ENCODE measurements at places on chromosomes 1 and 21.
A peak's percentile ranks its signal among the peaks of the same experiment; 100 is the strongest.

DNA sequence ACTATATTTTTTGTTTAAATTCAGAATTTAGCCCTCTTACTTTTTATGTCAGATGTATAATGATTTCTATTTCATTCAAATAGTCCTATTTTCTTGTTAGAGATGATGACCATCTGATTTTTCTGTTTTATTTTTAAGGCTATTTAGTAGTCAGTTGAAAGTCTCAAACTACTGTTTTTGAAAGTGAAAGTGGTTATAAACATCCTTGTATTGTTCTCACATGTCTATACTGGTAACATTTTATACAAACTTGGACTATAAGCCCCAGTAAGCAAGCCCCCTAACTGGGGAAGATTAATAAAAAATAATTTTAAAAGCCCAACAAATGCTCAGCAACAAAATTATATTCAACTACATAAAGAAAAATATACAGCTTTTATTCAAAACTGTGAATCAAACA is 271.3 kb upstream of the RGS18 start:
- no peak for DNase-seq

DNA sequence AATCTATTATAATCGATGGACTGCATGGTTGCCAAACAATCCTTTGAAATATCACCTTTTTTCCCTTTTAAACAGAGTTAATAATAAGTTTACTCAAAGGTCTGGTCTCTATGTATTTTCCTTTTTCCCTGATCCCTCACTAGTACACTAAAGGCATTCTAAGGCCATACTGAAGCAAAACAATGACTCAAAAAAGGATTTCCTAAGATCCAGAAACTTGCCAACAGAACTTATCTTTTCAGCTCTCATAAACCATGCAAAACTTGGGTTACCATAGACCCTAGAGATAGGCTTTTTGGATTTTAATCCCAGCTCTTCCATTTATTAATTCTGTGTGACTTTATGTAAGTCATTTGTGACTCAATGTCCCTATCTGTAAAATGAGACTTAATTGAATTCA is 77.1 kb downstream of the IFI44 start:
- no peak for DNase-seq

GRCh38 chr1:37561133-37562132 is 4.7 kb downstream of the DNALI1 start:
- peak; percentile 26 for DNase-seq

DNA sequence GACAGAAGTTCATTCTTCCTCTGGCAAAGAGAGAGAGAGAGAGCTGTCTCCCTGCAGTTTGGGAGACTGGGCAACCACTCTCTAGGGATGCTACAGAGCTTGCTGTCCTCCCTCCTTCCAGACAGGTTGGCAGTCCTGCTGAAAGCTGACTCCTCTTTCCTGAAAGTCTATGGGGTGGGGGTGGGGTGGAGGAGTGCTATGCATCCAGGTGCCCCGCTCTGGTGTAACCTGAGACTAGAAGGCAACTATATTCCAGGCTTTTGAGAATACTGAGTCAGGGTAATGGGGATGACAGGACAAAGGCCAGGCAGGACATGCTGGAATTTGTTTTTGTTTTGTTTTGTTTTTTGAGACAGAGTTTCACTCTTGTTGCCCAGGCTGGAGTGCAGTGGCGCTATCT is 55.4 kb downstream of the OPTC start:
- DNase-seq = no peak

- DNase-seq = no peak
These were observed 134.0 kb downstream of the LRIG2 start for GRCh38 chr1:113207019-113207418.

- no peak for DNase-seq
These were observed 128.8 kb upstream of the RAVER2 start for GRCh38 chr1:64616039-64616438.

DNA sequence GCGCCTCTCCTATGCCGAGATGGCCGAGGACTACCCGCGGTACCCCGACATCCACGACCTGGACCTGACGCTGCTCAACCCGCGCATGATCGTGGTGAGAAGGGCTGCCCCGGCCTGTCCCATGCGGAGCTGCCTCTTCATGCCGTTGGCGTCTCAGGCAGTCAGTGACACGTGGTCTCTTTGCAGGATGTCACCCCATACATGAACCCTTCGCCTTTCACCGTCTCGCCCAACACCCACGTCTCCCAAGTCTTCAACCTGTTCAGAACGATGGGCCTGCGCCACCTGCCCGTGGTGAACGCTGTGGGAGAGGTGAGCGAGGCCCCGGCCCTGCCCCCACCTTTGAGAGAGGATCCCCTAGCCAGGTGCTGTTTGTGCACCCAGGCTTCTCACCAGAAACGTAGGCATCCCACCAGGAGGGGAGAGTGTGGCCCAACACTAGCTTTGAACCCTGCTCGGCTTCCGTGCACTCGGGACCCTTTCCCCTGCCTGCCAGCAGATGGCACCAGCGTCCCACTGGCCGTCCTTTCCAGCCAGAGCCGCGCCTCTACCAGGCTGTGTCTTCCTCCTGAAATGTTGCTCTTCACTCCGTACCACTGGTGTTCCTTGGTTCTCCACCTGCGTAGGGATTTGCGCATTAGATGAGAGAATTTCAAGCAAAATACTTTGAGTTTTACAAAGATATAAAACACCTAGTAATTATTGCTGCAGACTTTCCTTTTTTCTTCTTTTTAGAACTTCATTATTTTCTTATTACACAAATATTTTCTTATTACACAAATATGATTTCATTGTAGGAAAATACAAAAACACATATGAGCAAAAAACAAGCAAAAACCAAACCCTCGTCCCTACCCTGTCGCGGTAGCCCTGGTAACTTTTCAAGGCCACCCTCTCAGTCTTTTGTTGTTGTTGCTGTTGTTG is 9.0 kb downstream of the NPPA start:
- peak; percentile 73 for DNase-seq

GRCh38 chr1:67704351-67704750 is 19.4 kb downstream of the GADD45A start:
- DNase-seq = no peak

DNA sequence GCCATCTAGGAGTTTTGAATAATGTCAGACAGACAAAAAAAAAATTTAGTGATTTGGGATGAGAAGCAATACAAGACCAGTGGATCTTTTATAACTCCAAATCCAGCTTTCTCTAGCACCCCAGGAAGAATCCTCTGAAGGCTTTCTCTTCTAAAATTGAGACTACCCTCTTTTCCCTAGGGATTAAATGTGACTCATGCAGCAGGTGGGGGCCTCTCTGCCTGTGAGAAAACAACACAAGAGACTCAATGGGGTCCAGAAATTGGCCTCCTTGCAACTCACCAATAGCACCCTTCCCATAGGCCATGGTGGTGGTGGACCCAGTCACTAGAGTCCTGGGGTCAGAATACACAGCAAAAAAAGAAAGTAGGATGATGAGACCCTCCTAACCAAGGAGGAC is 120.3 kb upstream of the ATP1A1 start:
- no peak for DNase-seq

GRCh38 chr1:168466714-168467131 is 77.1 kb downstream of the XCL2 start:
- no peak for DNase-seq

DNA sequence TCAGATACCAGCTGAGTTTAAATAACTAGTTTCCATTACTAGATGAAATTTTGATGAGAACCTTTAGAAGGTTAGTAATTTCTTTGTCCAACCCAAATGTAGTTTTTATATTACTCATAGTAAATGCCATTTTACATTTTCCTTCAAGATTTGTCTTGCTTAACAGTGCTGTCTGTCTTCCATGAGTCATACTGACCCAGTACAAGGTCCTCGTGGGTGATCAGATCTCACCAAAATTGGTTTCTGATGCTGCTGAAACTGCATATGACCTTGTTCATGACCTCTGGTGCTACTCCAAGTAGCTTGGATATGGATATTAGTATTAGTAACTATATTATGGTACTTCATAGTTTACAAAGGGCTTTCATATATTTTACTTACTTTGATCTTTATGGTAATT is 207.1 kb downstream of the RYR2 start:
- DNase-seq = no peak

GRCh38 chr1:159974350-159974965 is 20.4 kb upstream of the SLAMF9 start:
- no peak for DNase-seq

DNA sequence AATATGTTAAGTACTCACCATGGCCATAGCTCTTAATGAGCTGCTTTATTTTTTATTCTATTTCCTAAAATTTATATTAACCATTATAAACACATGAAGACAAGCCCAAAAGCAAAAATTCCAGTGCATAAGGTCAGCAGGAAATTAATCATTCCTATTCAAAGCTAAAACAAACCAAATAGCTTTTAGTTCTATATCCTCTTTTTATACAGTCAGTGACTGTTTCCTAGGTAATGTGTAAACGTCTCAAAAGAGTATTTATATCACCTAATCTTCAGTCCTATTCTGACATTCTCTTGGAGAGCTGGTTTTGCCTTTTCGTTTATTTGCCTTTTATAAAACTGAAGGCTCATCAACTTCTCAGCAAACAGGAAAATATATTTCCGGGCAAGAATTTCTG is 4.2 kb downstream of the GOLPH3L start:
- DNase-seq = no peak

DNA sequence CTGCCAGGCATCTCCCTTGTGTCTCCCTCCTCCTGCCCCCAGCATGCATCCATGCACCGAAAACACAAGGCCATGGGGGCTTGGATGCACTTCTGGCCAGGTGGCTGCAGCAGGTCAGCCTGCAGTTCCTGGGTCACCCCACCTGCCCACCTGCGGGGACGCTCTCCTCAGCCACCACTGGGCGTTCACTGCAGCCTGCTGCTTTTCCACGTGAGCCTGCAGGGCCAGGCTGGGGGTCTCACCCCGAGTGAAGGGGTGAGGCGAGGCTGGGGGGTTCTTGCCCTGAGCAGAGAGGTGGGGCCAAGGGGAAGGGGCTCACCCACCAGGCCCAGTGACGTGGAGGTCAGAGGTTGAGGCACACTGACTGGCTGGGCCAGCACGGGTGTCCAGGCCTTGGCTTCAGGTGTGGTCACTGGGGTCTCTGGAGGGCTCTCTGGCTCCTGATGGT is 64.6 kb downstream of the WNT9A start:
- no peak for DNase-seq

DNA sequence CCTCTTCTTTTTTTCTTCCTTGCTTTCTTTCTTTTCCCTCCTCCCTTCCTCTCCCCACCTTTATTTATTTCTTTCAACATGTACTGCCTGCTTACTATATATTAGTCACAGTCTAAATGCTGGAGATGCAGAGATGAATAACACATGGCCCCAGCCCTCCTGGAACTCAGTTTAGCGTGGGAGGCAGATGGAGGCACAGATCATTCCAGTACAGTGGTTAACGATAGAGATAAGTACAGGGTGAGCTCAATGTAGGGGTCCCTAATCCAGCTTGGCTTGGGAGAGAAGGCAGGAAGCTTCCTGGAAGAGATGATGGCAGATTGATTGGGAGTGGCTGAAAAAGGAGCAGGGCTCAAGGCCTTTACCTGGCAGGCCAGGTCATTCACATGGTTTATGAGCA is 55.6 kb upstream of the PPP2R5A start:
- no peak for DNase-seq

GRCh38 chr21:42263591-42264131 is 44.7 kb downstream of the ABCG1 start:
- no peak for DNase-seq

- DNase-seq = no peak
These were observed 219.1 kb upstream of the FMN2 start for GRCh38 chr1:239872626-239873025.

- DNase-seq = no peak
These were observed 26.5 kb upstream of the VAV3 start for GRCh38 chr1:107991371-107992066.

- no peak for DNase-seq
These were observed 172.8 kb downstream of the PRDM16 start for GRCh38 chr1:3241673-3242407.
